ENCODE measurements at places on chromosomes 13 and 19.

GRCh38 chr13:111952032-111952431 lies 114.9 kb upstream of the SOX1 start:
- peak; percentile 14 for DNase-seq

- DNase-seq: no peak
Observed at GRCh38 chr19:15122331-15123030, 15.3 kb downstream of the SYDE1 start.

- no peak for DNase-seq
Observed at GRCh38 chr13:75931116-75931515, 295.0 kb downstream of the LMO7 start.

GRCh38 chr13:24511816-24512196 lies 772 bp downstream of the PARP4 start:
- no peak for DNase-seq

- no peak for DNase-seq
Observed at GRCh38 chr13:48569104-48569666, 36.3 kb upstream of the RCBTB2 start.

- DNase-seq: no peak
Observed at GRCh38 chr19:42021185-42021584, 27.2 kb upstream of the ATP1A3 start.

- DNase-seq: no peak
Observed at GRCh38 chr13:48295271-48295670, 8.3 kb upstream of the RB1 start.

- no peak for DNase-seq
Observed at GRCh38 chr13:64540976-64541375, 2689.2 kb downstream of the PCDH9 start.

GRCh38 chr19:2731181-2731995 lies 8.4 kb downstream of the SLC39A3 start:
- DNase-seq: no peak

GRCh38 chr19:48353677-48354076 lies 10.1 kb downstream of the TMEM143 start:
- DNase-seq: no peak

DNA sequence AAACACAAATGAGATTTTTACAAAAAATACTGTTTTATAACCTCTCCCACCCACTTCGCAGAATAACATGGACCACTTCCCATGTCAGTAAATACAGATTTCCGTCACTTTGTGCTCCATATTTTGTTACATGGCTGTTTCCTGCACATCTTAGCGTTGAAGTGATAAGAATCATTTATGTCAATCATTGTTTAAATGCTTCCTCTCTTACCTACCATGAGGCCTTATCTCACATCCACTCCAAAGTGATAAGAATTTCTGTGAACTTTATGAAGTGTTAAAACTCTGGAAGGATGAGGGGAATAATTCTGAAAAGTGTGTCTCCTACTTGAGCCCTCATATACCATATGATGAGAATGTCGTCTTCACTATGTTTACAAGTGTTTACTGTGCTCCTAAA lies 36.6 kb upstream of the IL17D start:
- DNase-seq: no peak

DNA sequence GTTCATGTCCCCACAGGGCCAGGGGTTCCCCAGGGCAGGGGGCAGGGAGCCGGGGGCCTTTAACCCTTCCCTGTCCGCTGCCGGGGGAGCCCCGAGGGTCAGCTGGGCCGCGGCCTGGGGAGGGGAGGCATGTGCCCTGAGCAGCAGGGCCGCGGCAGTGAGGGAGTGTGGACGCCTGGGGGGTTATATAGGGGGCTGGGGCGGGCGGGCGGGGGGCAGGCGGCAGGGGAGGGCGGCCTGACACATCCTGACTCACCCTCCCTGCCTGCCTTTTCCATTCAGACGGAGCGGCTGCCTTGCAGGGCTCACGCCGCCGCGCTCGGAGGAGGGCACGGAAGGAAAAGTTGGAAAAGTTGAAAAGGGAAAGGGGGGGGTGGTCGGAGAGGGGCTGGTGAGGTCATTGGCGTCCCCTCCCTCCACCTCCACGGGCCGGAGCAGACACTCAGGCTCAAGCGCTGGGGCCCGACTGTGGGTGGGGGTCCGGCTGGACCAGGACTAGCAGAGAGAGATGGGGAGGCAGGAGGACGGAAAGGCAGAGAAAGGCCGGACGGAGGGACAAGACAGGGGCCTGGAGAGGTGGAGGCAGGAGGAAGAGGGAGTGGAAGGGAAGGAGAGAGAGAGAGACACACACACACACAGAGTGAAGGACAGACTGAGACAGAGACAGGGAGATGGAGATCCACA lies at the start of gene IL11:
Gene IL11, minus strand, starts transcription at position 159 of the 684 bp plus-strand sequence. Its CDS starts 153 bp downstream, at position 6.
- DNase-seq: no peak

- DNase-seq: peak; percentile 53
Observed at GRCh38 chr13:103883698-103884097, 817.5 kb upstream of the SLC10A2 start.

- peak; percentile 70 for DNase-seq
Observed at GRCh38 chr19:18287836-18288772, 6.7 kb upstream of the JUND start.

GRCh38 chr19:6230991-6231448 lies 48.8 kb downstream of the MLLT1 start:
- no peak for DNase-seq

DNA sequence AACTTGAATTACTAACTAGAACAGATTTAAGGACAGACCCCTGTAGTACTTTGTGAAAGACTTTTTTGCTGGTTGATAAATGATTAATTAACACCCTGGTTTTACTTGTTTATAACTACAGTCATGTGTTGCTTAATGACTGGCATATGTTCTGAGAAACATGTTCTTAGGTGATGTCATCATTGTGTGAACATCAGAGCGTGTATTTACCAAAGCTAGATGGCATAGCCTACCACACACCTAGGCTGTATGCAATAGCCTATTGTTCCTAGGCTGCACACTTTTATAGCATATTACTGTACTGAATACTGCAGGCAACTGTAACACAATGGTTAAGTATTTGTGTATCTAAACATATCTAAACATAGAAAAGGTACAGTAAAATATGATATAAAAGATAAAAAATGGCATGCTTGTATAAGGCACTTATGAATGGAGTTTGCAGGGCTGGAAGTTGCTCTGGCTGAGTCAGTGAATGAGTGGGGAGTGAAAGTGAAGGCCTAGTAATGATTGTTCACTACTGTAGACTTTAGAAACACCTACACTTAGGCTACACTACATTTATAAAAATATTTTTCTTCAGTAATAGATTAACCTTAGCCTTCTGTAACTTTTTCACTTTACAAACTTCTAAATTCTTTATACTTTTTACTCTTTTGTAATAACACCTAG lies 260.3 kb downstream of the KCNRG start:
- DNase-seq: no peak

GRCh38 chr13:48559638-48560320 lies 26.9 kb upstream of the RCBTB2 start:
- DNase-seq: no peak

GRCh38 chr19:45451131-45451849 lies 16.5 kb upstream of the FOSB start:
- DNase-seq: peak; percentile 33

- DNase-seq: no peak
Observed at GRCh38 chr19:7509625-7510024, 6.3 kb upstream of the ZNF358 start.

- DNase-seq: peak; percentile 75
Observed at GRCh38 chr13:23506807-23507291, 63.4 kb upstream of the TNFRSF19 start.

DNA sequence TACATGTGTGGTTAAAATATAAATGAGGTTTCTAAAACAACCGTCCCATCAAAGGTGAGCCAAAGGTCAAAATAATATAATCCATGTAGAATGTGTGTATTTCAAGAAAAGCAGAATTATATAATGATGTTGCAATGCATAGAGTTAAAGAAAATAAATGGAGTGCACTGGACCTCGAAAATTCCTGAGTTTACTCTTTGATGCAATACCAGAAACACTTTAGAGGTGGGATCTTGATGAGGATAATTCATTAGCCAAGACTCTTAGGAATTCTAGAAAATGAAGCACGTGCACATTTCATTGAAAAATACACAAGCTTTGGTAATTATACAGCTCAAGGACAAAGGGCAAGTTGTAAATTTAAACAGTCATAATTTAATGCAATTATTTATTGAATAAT lies 508.9 kb upstream of the ARGLU1 start:
- no peak for DNase-seq

DNA sequence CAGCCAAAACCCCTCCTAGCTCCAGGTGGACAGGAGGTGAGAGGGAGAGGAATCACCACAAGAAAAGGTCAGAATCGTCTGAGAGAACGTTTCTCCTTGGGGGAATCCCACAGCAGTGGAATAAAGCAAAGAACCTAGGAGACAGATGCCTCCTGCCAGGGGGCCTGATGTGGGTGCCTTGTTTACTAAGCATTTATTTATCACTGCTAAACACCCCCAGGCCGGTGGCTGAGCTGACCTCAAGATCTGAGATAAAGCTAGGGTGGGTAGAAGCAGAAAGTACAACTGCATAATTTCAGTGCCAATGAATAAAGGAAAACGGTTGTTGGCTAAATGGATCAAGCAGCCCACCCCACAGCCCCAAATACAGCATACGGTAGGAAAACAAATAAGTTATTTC lies 33.9 kb upstream of the ATP11A start:
- no peak for DNase-seq

GRCh38 chr13:50531917-50532899 lies 311.3 kb downstream of the DLEU7 start:
- DNase-seq: no peak

DNA sequence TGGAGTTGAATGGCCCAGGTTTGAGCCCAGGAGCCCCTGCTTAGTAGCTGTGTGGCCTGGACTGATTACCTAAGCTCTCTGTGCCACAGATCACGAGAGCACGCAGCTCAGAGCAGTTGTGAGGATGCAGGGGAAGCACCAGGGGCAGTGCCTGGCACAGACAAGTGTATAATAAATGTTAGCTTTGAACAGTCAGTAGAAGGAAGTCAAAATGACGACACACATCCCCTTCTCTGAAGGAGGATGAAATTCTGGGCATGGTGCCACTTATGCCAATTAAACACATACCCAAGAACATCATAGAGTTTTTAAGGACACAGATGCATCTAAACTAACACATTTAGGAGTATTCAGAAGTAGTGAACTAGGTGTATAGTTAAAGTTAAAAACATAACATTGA lies 24.9 kb upstream of the SIGLEC11 start:
- no peak for DNase-seq

DNA sequence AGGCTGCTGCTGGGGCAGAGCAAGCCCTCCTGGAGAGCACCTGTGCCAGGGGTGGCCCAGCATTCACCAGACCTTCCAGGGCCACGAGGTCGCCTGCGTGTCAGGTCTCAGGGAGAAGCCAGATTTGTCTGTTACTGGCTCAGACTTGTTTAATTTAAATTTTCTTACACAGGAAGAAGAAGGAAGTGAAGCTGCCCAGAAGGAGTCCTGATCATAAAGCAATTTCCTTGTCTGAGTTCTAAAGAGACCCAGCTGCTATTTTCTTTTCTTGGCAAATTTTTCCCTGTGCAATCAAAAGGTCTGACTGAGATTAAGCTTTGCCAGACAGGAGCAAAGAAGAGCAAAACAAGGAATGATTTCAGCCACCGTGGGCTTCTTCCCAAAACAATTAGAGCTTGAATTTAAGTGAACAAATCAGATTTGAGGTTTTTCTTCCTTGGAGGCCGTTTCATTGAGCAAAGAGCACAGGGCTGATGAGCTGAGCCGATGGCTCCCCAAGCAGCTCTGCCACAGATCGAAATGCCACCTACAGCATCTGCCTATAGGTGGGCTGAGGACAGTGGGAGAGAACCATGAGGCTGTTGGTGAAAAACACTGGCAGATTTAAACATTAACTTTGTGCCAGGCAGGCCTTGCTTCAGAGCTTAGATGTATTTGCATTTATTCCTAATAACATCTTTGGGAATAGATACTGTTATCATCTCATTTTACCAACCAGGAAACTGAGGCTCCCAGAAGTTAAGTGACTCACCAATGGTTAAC lies 40.1 kb downstream of the HSPH1 start:
- no peak for DNase-seq

DNA sequence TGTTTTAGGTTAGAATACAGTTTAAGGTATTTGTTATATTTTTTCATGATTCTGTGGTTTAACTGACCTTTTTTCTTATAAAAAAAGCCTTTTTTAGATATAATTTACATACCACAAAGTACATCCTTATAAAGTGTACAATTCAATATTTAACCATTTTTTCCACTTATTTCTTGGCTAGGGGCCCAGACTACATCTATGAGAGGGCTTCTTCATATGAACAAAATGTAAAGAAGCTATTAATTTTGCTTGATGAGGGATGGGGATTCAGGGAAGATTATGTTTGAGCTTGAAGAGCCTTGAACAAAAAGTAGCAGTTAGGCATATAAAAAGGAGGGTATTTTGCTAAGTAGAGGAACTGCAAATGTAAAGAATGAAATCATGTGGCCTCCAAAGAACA lies 2.2 kb downstream of the CCDC122 start:
- DNase-seq: no peak

DNA sequence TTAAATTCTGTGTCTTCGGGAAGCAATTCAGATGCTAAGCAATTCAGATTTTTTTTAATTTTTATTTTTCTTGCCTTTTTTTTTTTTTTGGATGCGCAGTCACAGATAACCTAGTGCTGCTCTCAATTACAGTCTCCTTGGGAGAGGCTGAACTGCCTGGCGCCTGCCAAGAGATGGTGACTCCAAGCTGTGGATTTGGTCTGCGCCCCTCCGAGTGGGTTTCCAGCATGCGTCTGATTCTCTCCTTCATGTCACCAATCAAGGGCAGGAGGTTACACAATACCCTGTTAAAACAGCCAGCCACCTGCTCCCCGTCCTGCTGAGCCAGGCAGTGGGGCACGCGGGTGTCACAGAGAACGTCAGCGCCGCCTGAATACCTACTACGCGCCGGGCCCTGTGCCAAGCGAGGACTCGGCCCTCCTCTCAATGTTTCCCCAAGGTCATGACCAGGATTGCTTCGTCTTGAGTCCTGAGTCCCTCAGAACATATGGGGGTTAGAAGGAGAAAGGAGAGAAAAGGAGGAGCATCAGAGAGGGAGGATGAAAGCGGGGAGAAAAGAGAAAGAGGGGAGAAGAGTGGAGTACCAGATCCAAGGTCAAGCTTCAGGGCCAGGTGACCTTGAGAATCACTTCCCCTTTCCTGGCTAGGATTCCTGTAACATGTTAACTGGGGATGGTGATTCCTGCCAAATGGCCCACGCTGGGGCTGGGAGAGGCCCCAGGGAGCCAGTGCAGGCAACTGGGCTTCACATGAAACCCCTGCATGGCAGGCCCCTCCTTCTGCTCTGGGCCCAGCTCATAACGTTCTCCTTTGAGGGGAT lies 213.6 kb downstream of the URI1 start:
- no peak for DNase-seq
